ENCODE measurements at places on chromosomes 7 and 10. TPM values are rescaled to one million over a fixed set of nuclear protein-coding genes. Genes with fewer than 3 reads are reported as not detected.

DNA sequence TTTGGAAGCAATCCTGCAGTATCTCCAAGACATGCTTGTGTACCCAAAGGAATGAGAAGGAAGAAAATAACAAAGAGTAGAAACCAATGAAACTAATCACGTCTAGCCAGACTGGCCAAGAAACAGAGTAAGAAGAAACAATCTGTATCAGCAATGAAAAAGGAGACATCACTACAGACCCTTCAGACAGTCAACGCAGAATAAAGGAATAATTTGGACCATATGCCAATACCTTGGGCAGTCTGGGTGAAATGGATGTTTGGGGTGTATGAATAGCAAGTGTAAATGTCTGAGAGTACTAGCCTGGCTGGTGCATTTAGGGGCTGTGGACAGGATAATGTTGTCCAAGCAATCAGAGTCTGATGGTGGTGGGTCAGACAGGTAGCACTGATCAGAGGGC, 61.1 kb downstream of the SLC29A4 start:
- DNase-seq, result no peak

Gene MSMB
- total RNA-seq, result 1.7 TPM

DNA sequence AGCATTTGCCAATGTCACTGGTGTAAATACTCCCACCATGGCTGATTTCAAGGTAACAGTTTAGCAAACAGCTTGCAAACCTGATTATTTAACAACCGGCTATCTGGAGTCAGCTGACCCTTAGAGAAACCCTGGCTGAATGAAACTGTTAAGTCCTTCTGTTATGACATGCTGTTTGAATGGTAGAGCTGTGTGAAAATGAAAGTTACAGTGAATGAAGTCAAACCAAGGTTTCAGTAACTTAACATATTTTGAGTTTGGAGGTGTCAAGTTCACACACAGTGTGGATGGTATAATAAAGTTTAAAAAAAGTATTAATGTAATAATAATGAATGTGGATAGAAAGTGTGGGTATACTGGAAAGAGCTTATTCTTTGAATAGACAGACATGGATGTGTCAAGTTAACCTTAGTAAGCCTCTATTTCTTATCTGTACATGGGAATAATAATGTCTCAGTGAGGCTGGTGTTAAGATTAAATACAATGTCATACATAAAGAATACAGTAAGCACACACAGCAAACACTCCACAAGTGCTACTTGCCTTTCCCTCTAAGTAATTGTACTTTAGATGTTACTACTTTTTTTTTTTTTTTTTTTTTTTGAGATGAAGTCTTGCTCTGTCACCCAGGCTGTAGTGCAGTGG, 150.4 kb downstream of the TAX1BP1 start:
- DNase-seq, result no peak

Gene OR2A12
- total RNA-seq, result not detected

DNA sequence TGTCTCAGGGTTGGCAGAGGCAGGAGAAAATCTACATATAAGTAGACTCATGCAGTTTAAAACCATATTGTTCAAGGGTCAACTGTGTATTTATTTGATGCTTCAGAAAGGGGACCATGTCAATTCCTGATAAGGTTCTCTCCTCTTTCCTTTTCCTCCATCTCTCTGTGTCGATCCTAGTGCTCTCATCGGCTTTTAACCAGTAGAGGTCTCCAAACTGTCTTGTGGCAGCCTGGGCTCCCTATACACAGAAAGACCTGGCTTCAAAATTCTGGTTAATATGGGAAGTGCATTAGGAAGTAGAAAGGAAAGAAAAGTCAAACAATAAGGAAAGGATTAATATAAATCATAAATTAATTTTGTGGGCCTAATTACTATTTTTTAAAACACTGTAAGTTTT, 304.4 kb upstream of the C7orf33 start:
- no peak for DNase-seq

- DNase-seq, result peak; percentile 90
These were observed 18.7 kb downstream of the SRRM3 start for GRCh38 chr7:76220185-76221057.
